Fibroblast of lung (primary cell): ENCODE measurements at places on chromosomes 7 and 10. TPM values are rescaled to one million over a fixed set of nuclear protein-coding genes. Genes with fewer than 3 reads are reported as not detected.

The SLC39A12 gene
- total RNA-seq = not detected in 2 replicates

The FXYD4 gene
- not detected in 2 replicates for total RNA-seq

The AGBL3 gene
- 1.3 TPM in 2 replicates for total RNA-seq

The LRMDA gene
- 1.0 and 2.0 TPM in 2 replicates for total RNA-seq

The PNLIPRP2 gene
- not detected in 2 replicates for total RNA-seq

The TMEM139 gene
- total RNA-seq = under 0.01 TPM in 1 of 2 replicates, not detected in the other

The NYAP1 gene
- 0.26 and 0.33 TPM in 2 replicates for total RNA-seq

The KLF6 gene
- 39.0 and 96.1 TPM in 2 replicates for total RNA-seq

The BTBD16 gene
- not detected in 2 replicates for total RNA-seq

The BAZ1B gene
- total RNA-seq = 60.1 and 68.9 TPM in 2 replicates

The NPSR1 gene
- total RNA-seq = not detected in 2 replicates

The ZP3 gene
- 2.6 TPM in 2 replicates for total RNA-seq

The LLCFC1 gene
- not detected in 2 replicates for total RNA-seq

The BEND7 gene
- total RNA-seq = 9.2 and 10.6 TPM in 2 replicates

The RET gene
- total RNA-seq = 0.77 and 0.83 TPM in 2 replicates

The CALML5 gene
- not detected in 2 replicates for total RNA-seq

The NPC1L1 gene
- under 0.01 TPM in 2 replicates for total RNA-seq
